ENCODE measurements at places on chromosomes 7 and 10.

- DNase-seq: no peak
These were observed 21.5 kb upstream of the GHITM start for GRCh38 chr10:84117686-84118394.

DNA sequence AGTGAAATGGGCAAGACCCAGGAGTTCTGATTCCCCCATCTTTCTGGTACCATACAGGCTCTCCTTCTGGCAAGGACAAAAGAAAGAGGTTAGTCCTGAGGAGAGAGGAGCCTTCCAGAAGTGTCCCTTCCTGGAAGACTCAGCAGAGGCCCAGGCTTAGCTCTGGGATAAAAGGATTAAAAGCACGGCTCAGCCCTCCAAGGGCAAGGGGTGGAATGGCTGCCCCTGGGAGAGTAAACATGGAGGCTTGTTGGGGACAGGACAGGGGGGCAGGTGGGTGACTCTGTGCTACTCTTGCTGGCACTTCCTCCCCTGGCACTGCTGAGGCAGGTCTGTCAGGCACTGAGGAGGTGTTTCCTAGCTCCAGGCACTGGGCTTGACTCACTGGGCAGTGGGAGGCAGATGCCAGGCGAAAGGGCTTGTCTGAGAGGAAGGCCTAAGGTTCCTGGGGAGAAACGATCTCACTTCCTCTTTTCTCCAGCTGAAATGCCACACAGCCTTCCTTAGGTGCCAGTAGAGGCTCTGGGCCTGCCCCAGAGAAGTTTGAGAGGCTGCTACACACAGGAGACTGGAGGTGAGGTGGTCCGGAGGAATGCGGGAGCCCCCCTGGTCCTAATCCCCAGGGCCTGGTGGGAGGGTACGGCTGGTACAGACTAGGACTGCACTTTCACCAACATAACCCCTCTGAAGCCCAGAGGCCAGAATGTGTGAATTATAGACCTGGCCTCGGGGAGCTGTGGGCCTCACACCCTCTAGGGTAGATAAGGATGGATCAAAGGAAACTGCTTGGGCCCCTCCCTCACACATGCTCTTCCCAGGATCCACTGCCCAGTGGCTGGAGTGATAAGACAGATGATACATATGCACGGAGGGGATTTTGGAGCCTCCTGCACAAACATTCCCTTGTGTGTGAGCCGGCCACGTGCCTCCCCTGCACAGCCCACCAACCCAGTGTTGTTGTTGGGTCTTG is 63.2 kb upstream of the PODXL start:
- no peak for DNase-seq

GRCh38 chr10:75187961-75188426 is 22.6 kb upstream of the VDAC2 start:
- peak; percentile 64 for DNase-seq

GRCh38 chr7:195010-195829 is 2.8 kb downstream of the FAM20C start:
- no peak for DNase-seq

GRCh38 chr10:17179002-17179401 is 22.5 kb downstream of the TRDMT1 start:
- no peak for DNase-seq

- no peak for DNase-seq
These were observed 77.8 kb downstream of the SHH start for GRCh38 chr7:155734445-155734809.

- no peak for DNase-seq
These were observed 168.0 kb downstream of the PTPN20 start for GRCh38 chr10:47079204-47079580.

GRCh38 chr10:82883603-82884002 is 1008.6 kb downstream of the NRG3 start:
- DNase-seq: no peak

- DNase-seq: no peak
These were observed 11.7 kb downstream of the PTPRE start for GRCh38 chr10:127918572-127918971.

DNA sequence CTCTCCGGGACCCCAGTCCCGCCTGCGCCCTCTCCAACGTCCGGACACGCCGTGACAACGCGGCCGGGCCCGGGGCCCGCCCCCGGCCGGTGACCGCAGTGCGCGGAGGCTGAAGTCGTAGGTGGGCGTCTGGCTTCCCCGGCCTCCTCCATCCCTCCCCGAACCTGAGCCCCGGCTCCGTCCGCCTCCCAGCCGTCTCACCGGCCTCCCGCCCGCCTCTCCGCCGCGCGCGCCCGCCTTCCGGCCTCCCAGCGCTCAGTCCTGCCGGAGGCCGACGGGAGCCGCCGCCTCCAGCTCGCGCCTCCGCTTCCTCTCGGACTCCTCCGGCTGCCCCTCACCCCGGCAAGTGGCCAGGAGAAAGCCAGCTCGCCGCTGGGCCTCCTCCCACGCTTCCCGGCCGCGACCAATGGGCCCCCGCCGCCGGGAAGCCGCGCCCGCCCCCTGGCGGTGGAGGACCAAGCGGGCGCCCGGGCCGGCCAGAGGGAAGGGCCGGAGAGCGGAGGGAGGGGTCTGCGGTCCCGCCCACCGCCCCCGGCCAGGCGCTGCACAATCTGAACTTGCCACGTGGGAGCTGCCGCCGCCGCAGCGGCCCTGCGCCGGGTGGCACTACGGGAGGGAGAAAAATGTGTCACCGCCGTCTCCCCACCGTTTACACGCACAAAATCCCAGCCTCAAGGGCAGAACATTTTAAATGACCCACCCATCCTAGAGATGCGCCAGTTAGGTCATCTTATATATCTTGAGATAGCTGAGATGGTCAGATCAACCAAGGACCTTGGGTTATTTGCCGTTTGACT is at the start of gene FAM3C:
TSS of gene FAM3C (minus strand) at position 348 of the 797 bp plus-strand sequence. CDS start 13,339 bp downstream, outside the sequence.
- peak; percentile 89 for DNase-seq

DNA sequence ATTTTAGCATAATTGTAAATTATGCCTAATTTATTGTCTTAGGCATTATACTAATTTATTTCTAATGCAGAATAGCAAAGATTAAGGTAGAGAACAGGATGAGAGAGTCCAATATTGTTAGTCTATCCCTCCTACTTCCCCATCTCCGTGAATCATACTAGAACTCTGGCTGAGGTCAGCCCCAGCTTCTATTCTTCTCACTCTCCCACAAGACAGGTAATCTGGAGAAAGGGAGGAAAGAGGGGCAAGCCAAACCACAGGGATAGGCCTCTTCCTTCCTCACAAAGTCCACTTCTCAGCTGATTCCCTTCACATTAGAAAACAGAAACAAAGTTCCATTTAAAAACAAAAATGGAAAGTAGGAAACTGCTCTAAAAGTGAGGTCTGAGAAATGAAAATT is 117.5 kb upstream of the LAMB4 start:
- DNase-seq: no peak

- DNase-seq: no peak
These were observed 11.1 kb downstream of the MEOX2 start for GRCh38 chr7:15675379-15675778.

- DNase-seq: no peak
These were observed 24.2 kb upstream of the AQP1 start for GRCh38 chr7:30887464-30887872.

DNA sequence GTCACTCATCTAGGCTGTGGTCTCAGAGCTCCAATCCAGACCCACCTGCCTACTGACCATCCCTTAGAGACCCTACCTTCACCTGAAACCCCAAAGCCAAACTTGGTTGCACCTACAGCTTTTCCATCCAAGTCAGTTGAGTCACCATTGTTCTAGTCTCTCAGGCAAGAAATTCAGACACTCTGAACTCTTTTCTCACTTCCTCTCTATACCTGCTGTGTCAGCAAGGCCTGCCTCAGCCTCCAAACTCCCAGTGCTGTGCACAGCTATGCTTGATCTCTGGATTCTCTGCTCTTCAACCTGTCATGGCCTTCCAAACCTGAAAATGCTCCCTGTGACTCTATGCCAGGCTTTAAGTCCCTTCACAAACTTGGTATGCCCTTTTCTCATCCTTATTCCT is 47.4 kb upstream of the MTURN start:
- DNase-seq: no peak

DNA sequence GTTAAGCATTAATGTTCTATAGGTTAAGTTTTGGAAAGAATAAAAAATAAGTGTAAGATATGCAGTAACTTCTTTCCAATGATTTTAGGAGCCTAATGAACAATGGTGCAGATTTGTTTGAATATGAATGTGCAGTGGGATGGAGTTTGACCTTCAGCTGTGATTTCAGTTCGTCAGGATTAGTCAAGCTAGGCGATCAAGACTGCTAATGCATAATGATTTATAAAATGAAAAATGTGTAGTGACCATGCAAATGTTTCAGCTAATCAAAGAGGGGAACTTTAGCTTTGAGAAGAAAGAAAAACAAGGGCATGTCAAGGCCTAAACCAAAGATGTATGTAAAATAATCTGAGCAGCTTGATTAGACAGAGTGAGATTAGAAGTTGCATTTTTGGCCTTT is 208.5 kb downstream of the FOXP2 start:
- no peak for DNase-seq

DNA sequence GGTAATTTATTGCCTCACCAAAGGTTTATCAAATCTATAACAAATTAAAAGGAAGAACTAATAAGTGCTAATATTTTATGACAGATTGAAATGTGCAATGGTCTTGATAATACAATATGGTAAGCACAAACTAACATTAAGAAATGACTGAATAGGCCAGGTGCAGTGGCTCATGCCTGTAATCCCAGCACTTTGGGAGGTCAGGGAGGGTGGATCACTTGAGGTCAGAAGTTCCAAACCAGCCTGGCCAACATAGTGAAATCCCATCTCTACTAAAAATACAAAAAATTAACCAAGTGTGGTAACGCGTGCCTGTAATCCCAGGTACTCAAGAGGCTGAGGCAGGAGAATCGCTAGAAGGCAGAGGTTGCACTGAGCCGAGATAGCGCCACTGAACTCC is 3.5 kb downstream of the MTPAP start:
- no peak for DNase-seq

DNA sequence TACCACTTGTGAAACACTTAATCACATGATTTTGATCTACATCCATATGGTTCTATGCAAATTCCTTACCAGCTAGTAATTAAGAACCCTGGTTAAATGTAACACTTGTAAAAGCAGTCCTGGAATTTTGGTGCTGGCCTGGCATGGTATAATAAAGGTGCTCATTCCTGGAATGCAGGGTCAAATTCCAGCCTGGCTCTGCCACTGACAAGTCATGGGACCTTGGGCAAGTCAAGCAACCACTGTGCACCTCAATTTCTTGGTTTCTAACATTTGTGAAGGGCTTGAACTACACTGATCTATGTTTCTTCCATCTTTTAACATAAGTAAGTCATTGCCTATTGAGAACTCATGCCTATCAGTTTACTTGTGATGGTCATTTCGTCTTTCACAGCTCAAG is 91.9 kb upstream of the PIK3CG start:
- DNase-seq: no peak

GRCh38 chr7:490461-491291 is 29.0 kb downstream of the PDGFA start:
- DNase-seq: no peak

DNA sequence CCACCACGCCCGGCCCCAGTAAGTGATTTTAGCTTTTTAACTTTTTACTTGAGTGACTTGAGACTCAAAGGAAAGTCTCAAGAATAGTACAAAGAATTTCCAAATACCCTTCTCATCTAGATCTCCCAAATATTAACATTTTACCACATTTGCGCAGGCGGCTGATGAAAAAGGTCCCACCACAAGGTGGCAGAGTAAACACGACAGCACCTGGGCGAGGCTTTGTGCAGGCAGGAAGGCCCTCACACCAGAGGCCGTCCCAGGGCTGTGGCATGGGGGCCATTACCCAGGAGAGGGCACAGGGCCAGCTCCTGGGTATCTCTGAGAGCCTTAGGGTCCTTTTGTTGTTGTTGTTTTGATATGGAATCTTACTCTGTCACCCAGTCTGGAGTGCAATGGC is 50.0 kb upstream of the WIPI2 start:
- peak; percentile 52 for DNase-seq

GRCh38 chr7:90858546-90858945 is 262.4 kb downstream of the CDK14 start:
- no peak for DNase-seq

DNA sequence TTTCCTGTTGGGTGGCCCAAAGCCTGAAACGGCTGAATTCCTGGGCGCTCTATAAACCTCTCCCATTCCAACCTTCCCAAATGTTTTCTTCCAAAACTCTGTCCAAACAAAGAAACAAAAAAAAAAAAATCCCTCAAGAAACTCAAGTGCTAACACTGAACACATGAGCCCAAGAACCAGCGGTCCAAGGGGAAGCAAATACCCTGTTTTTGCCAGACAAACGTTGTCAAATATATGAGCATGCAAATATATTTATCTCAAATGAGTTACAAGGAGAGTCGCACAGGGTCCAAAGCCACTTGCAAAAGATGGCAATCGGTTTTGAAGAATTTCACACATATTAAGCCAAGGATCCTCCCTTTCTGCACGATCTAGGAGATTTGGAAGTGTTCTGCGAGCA is 23.3 kb upstream of the EMX2 start:
- no peak for DNase-seq

DNA sequence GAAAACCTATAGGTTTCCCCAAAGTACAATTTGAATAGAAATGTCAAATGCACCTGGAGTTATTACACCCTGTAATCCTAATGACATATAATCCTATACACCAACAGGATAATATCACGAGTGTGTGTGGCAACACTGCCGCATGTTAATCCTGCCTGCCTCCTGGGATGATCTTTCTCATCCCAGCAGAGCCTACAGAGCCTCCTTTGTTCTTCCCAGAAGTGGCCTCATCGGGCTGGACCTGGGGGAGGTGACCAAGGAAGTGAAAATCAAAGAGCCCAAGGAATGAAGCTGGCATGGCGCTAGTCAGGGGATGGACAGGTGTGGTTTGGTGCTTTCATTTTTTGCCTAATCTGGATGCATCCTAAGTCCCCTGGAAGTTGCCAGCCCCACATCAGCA is 29.5 kb upstream of the LEP start:
- DNase-seq: no peak

GRCh38 chr10:52853704-52854103 is 81.1 kb upstream of the MBL2 start:
- no peak for DNase-seq

DNA sequence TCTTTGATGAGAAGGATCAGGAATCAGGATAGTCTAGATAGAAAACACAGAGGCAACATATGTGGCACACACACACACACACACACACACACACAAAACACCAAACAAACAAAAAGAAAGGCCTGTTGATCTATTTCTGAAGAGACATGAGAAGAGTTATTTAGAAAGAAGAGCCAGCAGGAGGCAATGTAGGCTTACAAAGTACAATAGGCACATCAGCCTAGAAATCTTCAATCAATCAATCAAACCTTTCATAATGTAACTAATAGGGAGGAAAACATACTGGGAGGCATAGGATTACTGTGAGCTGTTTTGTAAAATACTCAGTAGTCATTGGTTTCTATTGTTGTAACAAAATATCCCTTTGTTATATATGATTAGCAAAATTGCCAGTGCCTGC is 47.3 kb upstream of the TES start:
- no peak for DNase-seq

GRCh38 chr10:91925022-91925320 is 1.4 kb downstream of the BTAF1 start:
- DNase-seq: no peak

GRCh38 chr7:133822001-133822641 is 305.0 kb upstream of the LRGUK start:
- no peak for DNase-seq
